Endodermal cell (in vitro differentiated cells): ENCODE measurements at places on chromosomes 6 and 20. TPM values are rescaled to one million over a fixed set of nuclear protein-coding genes. Genes with fewer than 3 reads are reported as not detected.

DNA sequence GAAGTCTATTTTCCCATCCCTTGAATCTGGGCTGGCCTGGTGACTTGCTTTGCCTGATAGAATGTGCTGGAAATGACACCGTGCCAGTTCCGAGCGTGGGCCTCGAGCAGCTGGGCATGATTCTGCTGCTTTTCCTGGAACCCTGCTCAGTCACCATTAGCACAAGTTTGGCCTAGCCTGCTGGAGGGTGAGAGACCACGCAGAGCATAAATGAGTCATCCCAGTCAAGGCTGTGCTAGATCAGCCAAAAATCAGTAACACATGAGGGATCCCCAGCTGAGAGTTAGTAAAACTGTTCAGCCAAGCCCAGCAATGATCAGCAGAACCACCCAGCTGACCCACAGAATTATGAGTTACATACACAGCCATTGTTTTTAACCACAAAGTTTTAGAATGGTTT lies 74.8 kb upstream of the TOP1 start:
- H3K27ac ChIP-seq = no peak overlapping the region
- H3K36me3 ChIP-seq = no peaks in the 10 kb centered on the region
- H3K27me3 ChIP-seq = no peaks in the 10 kb centered on the region
- no peak overlapping the region for H3K4me3 ChIP-seq

- no peaks in the 10 kb centered on the region for H3K4me1 ChIP-seq
- H3K27me3 ChIP-seq = no peaks in the 10 kb centered on the region
- DNase-seq = no peak
- H3K4me3 ChIP-seq = no peak overlapping the region
- H3K27ac ChIP-seq = peak overlapping the region; percentile 89
- no peaks in the 10 kb centered on the region for H3K36me3 ChIP-seq
These were observed 91.6 kb downstream of the RAMACL start for GRCh38 chr6:166494757-166495486.

- DNase-seq = no peak
- no peaks in the 10 kb centered on the region for H3K4me1 ChIP-seq
- H3K27me3 ChIP-seq = no peaks in the 10 kb centered on the region
- H3K27ac ChIP-seq = no peak overlapping the region
- H3K4me3 ChIP-seq = no peak overlapping the region
These were observed 332.9 kb downstream of the TFAP2A start for GRCh38 chr6:10081957-10082356.

DNA sequence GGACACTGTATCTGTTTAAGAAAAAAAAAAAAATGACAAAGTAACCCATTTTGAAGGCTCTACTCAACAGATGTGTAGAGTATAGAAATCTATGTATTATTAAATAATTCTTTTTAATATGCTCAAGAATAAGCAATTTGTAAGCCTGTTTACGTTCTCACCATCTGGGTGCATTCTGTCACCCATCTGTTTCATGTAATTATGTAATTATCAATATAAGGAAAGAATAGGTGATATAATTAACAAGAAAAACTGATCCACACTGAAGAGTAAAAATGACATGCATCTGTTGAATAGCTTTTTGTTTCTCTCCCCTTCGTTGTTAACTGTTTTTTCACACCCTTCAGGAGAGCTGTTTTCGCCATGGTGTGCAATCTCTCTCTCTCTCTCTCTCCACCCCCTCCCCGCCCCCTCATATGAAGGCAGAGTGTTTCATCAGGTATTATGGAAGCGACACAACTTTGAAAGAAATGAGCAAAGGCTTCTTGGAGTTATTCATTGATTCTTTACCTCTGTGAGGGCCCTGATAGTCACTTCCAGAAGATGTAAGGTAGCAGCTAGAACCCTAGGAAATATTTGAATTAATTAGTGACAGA lies 154.3 kb upstream of the INSM1 start:
- H3K4me1 ChIP-seq = no peaks in the 10 kb centered on the region
- H3K27me3 ChIP-seq = no peaks in the 10 kb centered on the region
- no peak overlapping the region for H3K27ac ChIP-seq
- H3K36me3 ChIP-seq = no peaks in the 10 kb centered on the region
- no peak for DNase-seq

GRCh38 chr6:144602523-144603180 lies 317.5 kb downstream of the UTRN start:
- DNase-seq = no peak
- H3K27ac ChIP-seq = no peak overlapping the region
- no peaks in the 10 kb centered on the region for H3K4me1 ChIP-seq
- no peaks in the 10 kb centered on the region for H3K27me3 ChIP-seq

- no peaks in the 10 kb centered on the region for H3K4me1 ChIP-seq
- H3K4me3 ChIP-seq = peak overlapping the region; percentile 85
- no peaks in the 10 kb centered on the region for H3K27me3 ChIP-seq
- DNase-seq = no peak
- no peak overlapping the region for H3K27ac ChIP-seq
- H3K36me3 ChIP-seq = peaks cover 50% of the 10 kb centered on the region
These were observed 2.8 kb downstream of the SERPINB9 start for GRCh38 chr6:2900221-2900807.

DNA sequence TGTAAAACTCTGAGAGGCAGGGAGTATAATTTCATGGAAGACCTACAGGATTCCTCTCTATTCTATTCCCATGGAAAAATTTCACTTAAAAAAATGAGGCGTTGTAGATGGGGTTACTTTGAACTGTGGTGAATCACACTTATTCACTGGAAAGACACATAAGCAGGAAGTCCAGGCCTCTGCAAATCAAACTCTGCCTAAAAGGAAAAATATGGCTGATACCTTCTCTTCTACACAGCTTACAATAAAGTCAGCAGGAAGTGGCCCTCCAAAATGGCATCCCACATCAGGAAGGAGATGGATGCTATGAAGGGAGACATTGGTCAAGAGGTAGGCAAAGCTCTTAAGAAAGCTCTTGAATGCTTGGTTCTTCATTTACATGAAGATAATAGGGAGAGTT lies 115.9 kb downstream of the FYN start:
- H3K36me3 ChIP-seq = no peaks in the 10 kb centered on the region
- no peaks in the 10 kb centered on the region for H3K27me3 ChIP-seq
- DNase-seq = peak; percentile 20
- no peak overlapping the region for H3K4me3 ChIP-seq
- H3K27ac ChIP-seq = no peak overlapping the region

GRCh38 chr6:143538374-143538773 lies 26.9 kb upstream of the FUCA2 start:
- H3K4me3 ChIP-seq = peak overlapping the region; percentile 81
- H3K4me1 ChIP-seq = peaks cover 18% of the 10 kb centered on the region
- H3K27me3 ChIP-seq = peaks cover 7% of the 10 kb centered on the region
- DNase-seq = no peak

DNA sequence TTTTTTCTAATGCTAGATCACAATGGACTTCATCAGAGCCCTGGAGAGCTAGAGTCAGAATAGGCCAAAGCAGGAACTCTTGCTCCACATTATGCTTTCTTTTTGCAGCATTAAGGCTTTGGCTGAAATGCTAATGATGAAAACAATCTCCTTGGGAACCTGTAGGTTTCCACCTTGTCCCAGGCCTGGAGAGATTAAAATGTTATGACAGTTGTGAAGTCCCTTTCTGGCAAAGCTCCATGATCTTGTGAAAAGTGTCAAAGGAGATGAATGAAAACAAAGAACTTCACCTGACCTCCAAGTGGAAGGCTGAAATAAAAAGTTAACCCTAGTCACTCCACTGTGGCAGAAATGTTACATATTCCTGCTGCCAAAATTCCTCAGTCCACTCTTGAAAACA lies 64.0 kb upstream of the LRRC1 start:
- H3K27ac ChIP-seq = no peak overlapping the region
- H3K4me3 ChIP-seq = no peak overlapping the region
- no peak for DNase-seq
- H3K4me1 ChIP-seq = peaks cover 4% of the 10 kb centered on the region
- no peaks in the 10 kb centered on the region for H3K27me3 ChIP-seq

GRCh38 chr20:33148040-33148439 lies 19.9 kb upstream of the BPIFA2 start:
- DNase-seq = peak; percentile 33
- H3K36me3 ChIP-seq = no peaks in the 10 kb centered on the region
- no peak overlapping the region for H3K27ac ChIP-seq
- H3K4me1 ChIP-seq = no peaks in the 10 kb centered on the region

DNA sequence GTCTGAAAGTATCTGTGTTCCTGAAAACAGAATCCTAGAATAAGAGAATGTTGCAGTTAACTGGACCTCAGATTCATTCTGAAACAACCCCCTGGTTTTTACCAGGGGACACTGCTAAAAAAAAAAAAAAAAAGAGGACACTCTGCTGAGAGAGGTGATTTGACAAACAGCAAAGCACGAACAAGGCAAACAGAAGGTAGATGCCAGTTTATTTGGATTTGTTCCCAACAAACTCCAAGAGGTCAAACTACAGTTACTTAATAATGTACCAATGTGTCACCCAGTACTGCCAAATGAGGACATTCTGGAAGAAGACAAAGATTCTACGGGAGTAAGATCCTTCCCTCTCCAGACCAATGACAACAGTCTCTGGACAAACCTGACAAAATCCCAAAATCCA lies 40.6 kb upstream of the SLC22A16 start:
- H3K36me3 ChIP-seq = no peaks in the 10 kb centered on the region
- H3K4me3 ChIP-seq = no peak overlapping the region
- DNase-seq = no peak
- H3K27me3 ChIP-seq = no peaks in the 10 kb centered on the region

DNA sequence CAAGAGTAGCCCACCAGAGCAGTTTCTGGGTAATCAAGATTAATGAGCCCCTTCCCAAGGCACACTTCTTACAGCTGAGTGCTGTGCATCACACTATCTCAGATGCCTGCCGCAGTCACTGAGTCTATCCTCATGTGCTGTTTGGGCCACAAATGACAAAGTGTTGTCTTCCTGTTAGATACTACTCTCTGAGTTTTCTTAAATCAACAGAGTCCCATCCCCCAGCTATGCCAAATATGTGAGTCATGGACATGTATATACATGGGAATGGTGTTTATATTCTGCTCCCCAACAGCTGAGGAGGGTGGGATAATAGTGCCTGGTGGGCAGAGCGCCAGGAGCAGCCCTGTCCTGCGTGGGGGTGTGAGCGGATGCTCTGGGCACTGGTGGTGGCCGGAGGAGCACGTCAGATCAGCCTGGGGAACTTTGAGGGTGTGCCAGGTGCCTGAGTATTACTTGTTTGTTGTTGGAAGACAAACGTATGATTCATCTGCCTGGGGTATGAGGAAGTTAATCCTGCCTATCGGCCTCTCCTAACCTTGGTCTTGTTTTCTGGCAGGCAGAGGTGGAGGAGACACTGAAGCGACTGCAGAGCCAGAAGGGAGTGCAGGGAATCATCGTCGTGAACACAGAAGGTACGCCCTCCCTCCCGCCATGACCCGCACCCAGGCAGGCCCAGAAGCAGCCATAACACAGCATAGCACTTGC lies 9.6 kb downstream of the DYNLRB1 start:
- DNase-seq = no peak
- no peak overlapping the region for H3K4me3 ChIP-seq
- peaks cover 80% of the 10 kb centered on the region for H3K36me3 ChIP-seq
- H3K4me1 ChIP-seq = peaks cover 3% of the 10 kb centered on the region

- H3K27me3 ChIP-seq = no peaks in the 10 kb centered on the region
- peak overlapping the region; percentile 84 for H3K27ac ChIP-seq
- H3K36me3 ChIP-seq = no peaks in the 10 kb centered on the region
These were observed 109.8 kb downstream of the HFE start for GRCh38 chr6:26196846-26197635.

DNA sequence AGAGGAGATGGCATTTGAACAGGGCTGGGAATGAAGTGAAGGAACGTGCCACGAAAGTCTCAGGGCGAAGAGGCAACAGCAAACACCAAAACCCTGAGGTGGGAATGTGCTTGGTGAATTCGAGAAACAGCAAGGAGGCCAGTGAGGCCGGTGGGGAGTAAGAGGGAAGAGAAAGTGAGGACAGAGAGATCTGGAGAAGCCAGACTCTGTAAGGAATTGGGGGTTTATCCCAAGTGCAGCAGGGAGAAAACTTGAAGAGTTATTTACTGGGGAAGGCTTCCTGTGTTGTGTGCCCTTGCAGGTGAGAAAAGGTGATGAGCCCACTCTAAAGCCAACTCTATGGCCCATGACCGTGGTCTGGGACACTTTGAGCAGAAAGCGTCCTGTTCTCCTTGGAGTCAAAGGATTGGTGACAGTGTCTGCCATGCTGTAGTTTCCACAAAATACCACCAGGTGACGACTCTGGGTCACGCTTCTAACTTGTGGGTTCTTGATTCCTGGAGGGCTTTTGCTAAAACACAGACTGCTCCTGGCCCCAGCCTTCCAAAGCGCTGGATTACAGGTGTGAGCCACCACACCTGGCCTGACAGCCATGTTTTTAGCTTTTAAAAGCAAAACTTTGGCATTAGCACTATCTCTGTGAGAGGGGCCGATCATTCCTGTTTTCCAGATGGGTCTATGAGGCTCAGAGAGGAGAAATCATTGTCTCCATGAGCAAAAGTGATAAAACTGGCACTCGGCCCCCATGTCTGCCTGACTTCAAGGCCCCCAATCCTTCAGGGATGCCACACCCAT lies 18.0 kb upstream of the CSNK2A1 start:
- no peaks in the 10 kb centered on the region for H3K27me3 ChIP-seq
- no peak overlapping the region for H3K27ac ChIP-seq
- DNase-seq = peak; percentile 93
- H3K4me1 ChIP-seq = no peaks in the 10 kb centered on the region

Gene FANCE
- 10.4 to 16.4 TPM (median 16.0 TPM) in 3 replicates for total RNA-seq

Gene NCOA7
- total RNA-seq = 11.3 to 17.3 TPM (median 15.2 TPM) in 3 replicates

Gene SYNGAP1
- 75.4 and 90.2 TPM in 2 replicates for total RNA-seq

Gene C6orf52
- total RNA-seq = 1.7 to 4.1 TPM (median 2.1 TPM) in 3 replicates

Gene PTCHD4
- 0.42 and 0.50 TPM in 2 replicates for total RNA-seq

Gene ECT2L
- not detected in 3 replicates for total RNA-seq
